ENCODE measurements at places on chromosomes 16 and 17. TPM values are rescaled to one million over a fixed set of nuclear protein-coding genes. Genes with fewer than 3 reads are reported as not detected.

DNA sequence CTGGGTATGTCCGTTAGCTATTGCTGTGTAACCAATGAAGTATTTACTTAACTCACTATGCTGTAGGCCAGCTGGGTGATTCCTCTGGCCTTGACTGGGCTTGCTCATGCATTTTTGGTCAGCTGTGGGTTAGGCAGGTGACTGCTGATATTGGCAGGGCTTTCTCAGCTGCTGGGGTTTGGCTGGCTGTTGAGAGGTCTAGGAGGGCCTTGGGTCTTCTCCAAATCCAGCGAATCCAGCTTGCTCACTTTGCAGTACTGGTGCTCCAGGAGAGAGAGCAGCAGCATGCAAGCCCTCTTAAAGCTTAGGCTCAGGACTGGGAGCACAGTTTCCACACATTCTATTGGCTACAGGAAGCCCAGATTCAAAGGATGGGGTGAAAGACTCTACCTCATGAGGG lies 270.1 kb downstream of the PHKB start:
- no peak for DNase-seq

DNA sequence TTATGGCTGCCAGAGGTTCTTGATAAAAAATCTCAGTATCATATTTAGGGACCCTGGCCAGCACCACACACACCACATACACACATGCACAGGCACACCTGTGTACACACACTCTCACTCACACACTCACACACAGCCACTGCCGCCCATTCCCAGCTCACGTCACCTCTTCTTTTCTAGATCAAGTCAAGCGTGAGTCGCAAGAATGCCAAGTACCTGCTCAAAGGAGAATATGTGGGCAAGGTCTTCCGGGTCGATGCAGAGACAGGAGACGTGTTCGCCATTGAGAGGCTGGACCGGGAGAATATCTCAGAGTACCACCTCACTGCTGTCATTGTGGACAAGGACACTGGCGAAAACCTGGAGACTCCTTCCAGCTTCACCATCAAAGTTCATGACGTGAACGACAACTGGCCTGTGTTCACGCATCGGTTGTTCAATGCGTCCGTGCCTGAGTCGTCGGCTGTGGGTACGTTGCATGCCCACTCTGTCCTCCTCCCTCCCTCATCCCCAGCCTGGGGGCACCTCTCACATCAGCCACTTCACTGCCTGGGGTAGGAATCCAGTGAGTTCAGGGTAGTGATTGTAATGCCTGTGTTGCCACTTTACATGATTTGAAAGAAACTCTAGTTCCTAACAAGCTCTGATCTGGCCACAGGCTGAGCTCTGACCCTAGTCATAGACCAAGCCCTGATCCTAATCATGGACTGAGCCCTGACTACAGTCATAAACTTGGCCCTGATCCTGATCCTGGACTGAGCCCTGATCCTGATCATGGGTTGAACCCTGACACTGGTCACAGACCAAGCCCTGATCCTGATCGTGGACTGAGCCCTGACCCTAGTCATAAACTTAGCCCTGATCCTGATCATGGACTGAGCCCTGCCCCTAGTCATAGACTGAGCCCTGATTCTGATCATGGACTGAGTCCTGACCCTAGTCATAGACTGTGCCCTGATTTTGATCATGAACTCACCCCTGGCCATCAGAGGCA lies 20.4 kb downstream of the CDH5 start:
- no peak for DNase-seq

DNA sequence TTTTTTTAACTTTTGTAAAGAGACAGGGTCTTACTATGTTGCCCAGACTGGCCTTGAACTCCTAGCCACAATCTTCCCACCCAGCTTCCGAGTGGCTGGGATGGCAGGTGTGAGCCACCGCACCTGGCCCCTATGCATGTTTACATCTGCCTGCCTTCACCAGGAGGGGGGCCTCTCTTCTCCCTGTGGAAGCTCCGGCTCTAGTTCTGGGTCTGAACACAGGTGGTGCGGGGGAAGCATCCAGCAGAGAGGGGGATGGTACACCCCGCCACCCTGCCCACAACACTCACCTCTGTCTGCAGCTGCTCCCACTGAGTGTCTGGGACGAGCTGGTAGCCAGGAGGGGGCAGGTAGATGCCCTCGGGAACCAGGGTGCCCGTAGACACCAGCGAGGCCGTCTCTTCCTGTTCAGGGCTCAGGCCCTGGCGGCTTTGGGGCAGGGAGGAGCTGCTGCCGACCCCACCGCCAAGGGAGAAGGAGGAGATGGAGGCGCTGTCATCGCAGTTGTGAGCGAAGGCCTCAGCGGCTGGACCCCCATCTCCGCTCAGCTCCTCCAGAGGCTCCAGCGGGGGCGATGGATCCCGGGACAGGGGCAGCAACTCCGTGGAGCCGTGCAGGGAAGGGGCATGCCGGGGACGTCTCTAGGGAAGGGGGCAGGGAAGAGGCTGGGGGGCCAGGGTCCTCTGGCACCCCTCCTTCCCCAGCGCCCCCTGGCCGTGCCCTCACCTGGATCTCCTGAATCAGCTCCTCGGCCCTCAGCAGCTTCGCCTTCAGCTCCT lies 10.9 kb downstream of the RABEP2 start:
- DNase-seq = no peak

- DNase-seq = no peak
These were observed 67.8 kb upstream of the CDH5 start for GRCh38 chr16:66298571-66299120.

- no peak for DNase-seq
These were observed 6.2 kb upstream of the TMEM100 start for GRCh38 chr17:55728833-55729232.

DNA sequence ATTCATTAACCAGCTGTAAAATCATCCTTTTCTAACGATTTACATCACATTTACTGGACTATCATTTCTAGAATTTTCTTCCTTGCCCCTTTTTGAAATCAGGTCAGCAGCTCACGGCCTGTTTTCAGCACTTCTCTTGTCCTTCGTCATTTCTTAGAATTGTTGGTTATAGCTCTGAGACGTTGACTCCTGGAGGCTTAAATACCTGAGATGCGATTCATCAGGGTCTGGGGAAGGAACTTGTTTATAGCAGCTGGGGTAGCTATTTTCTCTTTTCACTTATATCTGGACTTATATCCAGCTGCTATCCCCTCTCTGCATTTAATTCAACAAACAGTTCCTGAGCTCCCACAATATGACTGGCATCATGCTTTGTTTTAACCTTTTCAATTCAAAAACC lies 338.7 kb upstream of the TNRC6C start:
- DNase-seq = no peak

DNA sequence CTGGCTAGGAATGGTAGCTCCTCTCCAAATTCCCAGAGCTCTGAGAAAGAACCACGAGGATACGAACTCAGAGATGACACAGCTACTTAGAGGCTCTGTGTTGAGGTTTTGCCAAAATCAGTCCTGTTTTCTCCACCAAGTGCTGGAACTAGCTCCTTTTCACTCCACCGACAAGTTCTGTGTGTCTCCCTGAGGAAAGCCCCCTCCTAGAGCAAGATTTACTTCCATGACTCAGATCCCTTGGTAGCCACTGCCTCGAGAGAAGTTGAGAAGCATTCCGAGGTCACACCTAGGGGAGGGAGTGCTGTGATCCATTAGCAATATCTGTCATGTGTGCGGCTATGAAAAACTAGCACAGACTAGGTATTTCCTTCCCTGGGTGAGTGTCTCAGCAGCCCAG lies 30.6 kb downstream of the IL21R start:
- DNase-seq = peak; percentile 40

DNA sequence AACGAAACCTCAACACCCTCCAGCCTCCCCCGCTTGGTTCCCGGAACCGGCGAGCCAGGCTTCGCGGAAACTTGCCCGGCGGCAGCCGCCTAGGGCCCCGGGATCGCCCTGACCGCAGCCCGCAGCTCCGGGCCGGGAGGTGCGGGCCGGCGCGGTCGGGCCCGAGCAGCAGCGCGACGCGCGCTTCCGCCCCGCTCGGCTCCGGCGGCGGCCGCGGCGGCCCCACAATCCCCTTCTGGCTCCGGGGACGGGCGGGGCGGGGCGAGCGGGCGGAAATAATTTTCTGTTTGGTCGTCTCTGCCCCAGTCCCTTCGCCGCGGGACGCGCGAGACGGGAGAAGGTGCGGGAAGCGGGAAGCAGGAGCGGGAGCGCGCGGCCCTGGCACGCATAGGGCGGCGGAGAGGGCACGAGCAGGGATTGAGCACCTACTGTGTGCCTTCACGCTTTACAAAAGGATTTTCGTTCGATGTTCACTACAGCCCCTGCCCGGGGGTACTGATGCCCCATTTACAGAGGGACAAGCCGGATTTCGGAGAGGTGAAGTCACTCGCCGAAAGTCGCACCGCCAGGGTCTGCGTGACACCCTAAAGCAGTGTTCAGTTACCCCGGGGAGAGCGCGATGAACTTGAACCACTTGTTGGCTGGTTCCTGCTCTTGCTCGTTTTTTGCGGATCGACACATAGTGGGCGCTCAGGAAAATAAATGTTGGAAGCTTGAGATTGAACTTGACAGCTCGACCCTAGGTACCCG lies 2.7 kb upstream of the MLLT6 start:
- DNase-seq = peak; percentile 82

DNA sequence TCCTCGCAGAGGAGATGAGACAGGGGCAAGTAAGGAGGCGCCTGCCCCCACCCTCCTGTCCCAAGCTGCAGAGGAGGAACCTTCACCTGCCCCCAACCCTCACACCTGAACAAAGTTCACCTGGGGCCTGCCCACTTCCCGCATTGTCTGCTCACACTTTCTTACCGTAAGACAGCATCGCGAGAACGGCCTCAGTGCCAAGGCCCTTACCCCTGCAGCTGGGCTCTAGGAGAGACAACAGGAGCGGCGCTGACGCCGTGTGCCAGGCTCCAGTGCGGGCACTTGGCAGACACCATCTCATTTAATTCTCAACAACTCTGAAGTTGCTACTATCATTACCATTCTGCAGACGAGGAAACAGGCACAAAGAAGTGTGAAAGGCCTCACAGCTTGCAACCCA lies 4.1 kb downstream of the NAT9 start:
- DNase-seq = no peak

GRCh38 chr17:13036751-13037150 lies 18.9 kb upstream of the ELAC2 start:
- no peak for DNase-seq

GRCh38 chr17:66673668-66674276 lies 161.1 kb upstream of the CACNG5 start:
- peak; percentile 82 for DNase-seq

- DNase-seq = no peak
These were observed 46.8 kb upstream of the DNAH9 start for GRCh38 chr17:11551442-11551841.

- no peak for DNase-seq
These were observed 68.5 kb upstream of the PLCG2 start for GRCh38 chr16:81710596-81710995.

DNA sequence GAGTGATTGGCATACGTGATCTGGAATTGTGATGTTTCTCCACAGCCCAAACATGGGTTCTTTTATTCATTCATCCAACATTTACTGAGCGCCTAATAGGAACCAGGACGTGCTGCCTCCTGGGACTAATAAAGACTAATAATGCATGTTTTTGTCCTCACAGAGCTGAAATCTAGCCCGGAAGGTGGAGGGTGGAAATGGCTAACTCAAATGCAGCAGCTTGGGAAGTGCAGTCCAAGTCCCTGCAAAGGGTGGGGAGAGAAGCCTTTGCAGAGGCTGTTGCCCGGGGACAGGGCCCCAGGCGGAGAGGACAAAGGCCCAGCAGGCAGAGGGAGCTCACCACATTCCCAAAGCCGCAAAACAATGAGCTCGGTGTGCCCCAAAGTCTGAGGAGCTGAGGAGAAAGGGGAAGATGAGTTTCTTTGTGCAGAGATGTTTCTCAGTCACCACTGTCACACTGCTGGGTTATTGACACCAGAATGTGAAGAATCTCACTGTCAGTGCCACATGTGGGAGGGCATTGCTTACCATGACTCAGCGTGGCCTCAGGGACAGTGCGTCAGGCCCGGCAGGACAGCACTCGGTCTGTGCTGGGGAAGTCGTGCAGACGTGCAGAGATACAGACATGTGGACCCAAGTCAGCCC lies 118.2 kb upstream of the CHMP6 start:
- peak; percentile 66 for DNase-seq

- no peak for DNase-seq
These were observed 3.0 kb upstream of the SPEM1 start for GRCh38 chr17:7417056-7417655.

DNA sequence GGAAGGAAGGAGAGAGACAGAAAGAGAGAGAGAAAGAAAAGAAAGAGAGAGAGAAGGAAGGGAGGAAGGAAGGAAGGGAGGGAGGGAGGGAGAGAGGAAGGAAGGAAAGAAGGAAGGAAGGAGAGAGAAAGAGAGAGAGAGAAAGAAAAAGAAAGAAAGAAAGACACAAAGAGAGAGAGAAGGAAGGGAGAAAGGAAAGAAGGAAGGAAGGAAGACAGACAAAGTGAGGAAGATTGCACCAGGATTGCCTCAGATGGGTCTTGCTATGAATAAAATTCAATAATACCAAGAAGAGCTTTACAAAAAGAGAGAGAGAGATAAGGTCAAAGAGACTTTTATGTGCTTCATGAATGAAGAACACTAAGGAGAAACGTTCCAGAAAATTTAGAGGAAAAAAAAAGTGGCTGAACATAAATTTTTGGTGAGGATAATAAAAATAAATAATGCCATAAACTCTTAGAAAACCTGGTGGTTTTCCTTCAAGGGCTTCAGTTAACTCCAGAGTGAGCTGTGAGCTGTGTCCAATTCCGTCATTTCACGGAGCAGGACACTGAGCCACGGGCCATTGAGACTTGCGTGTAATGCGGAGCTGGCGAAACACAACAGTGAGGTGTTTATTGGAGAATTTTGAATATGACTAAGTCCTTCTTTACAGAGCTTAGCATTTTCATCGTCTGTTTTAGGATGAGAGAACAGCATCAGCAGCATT lies 72.7 kb upstream of the TNRC6C start:
- DNase-seq = no peak

- DNase-seq = no peak
These were observed 70.6 kb downstream of the BCAS3 start for GRCh38 chr17:60748204-60748603.

The CMTM2 gene
- total RNA-seq = 0.65 TPM

The TNK1 gene
- 15.8 TPM for total RNA-seq

The JPH3 gene
- not detected for total RNA-seq

The TRAF4 gene
- total RNA-seq = 159 TPM

The ANKS4B gene
- not detected for total RNA-seq

The OR4D1 gene
- total RNA-seq = not detected

The SOST gene
- total RNA-seq = not detected

The MED31 gene
- 41.4 TPM for total RNA-seq

The UNC45B gene
- total RNA-seq = not detected

The CALB2 gene
- total RNA-seq = 107 TPM

The AANAT gene
- total RNA-seq = 0.65 TPM

The TMIGD1 gene
- total RNA-seq = not detected

Data from PC-9 (cell line).